ENCODE measurements at places on chromosomes 6 and 20. TPM values are rescaled to one million over a fixed set of nuclear protein-coding genes. Genes with fewer than 3 reads are reported as not detected.

The NHSL1 gene
- total RNA-seq = 13.3 TPM

DNA sequence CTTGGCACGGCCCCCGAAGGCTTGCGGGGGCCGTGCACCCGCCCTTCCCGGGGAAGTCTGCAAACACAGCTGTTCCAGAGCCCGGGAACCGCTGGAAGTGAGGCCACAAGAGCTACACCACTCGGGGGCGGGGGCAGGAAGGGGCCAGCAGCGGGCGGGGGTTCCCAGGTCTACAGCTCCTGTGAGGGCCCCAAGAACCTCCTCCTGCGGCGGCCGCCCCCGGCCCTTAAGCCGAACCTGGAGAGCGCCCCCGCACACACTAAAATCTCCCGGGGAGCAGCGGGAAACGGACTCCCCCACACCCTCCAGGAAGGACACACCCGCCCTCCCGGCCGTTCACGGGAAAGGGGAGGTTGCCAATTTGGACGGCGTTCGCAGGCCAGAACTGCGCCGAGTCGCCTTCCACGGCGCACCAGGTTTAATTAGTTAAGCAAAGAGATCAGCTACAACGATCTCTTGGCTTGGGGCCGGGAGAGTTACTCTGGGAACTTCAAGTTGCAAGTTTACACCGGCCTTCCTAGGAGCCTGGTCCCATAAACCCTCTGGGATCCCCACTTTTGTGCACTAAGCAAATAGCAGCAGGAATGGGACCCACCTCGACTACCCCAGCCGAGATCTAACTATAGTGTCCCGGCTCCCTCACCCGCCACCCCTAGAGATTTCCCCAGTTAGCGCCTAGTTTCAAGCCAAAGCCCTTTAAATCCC is 1.7 kb downstream of the JAG1 start:
- H3K27ac ChIP-seq = peak overlapping the region; percentile 100
- H3K27me3 ChIP-seq = no peaks in the 10 kb centered on the region
- DNase-seq = no peak
- peak overlapping the region; percentile 96 for H3K4me3 ChIP-seq
- peaks cover 10% of the 10 kb centered on the region for H3K36me3 ChIP-seq

DNA sequence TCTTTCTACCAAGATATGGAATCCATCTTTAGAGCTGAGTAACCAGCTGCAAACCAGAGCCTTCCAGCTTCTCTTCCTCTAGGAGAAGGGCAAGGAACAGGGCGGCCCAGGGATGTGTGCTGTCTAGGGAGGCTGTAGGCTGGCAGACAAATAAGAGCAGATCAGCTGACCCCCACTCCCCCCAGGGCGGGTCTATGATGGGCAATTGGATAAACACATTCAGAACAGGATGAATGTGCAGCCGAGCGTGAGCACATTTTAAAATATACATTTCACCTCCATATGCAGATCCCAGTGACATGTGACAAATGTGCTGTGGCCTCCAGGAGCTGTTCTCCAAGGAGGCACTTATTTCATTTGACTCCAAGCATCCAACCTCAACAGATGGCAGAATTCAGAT is 580.1 kb downstream of the PTPRT start:
- no peaks in the 10 kb centered on the region for H3K36me3 ChIP-seq
- H3K27me3 ChIP-seq = no peaks in the 10 kb centered on the region
- no peak overlapping the region for H3K4me3 ChIP-seq
- no peak overlapping the region for H3K27ac ChIP-seq
- no peak for DNase-seq

The SEMG1 gene
- not detected for total RNA-seq

The TTLL9 gene
- not detected for total RNA-seq

The SAMD3 gene
- 1.2 TPM for total RNA-seq

The CAGE1 gene
- total RNA-seq = not detected

- H3K4me1 ChIP-seq = peaks cover 10% of the 10 kb centered on the region
- H3K4me3 ChIP-seq = no peak overlapping the region
- H3K36me3 ChIP-seq = no peaks in the 10 kb centered on the region
- H3K27ac ChIP-seq = no peak overlapping the region
- no peaks in the 10 kb centered on the region for H3K27me3 ChIP-seq
Observed at GRCh38 chr20:63106108-63106764, 99.5 kb upstream of the BHLHE23 start.

DNA sequence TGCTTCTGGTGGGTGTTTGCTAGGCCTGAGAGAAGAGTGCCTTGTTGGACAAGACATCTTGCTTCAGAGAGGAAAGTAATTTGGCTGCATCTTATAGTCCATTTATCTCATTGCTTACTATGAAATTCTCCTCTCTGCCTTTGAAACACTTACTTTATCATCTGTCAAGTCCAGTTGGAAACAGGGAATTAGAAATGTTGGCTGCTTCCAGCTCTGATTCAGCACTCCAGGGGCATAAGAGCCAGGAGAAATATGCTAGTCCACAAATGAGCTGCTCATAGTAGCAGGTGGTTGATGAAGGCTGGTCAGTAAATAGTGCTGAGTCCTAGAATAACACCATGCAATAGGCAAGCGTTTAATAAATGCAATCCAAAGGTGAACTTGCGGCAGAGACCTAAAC is 227.1 kb downstream of the SLC35F1 start:
- no peak for DNase-seq
- H3K27ac ChIP-seq = no peak overlapping the region
- H3K27me3 ChIP-seq = no peaks in the 10 kb centered on the region
- no peak overlapping the region for H3K4me3 ChIP-seq
- no peaks in the 10 kb centered on the region for H3K4me1 ChIP-seq
- H3K36me3 ChIP-seq = no peaks in the 10 kb centered on the region

DNA sequence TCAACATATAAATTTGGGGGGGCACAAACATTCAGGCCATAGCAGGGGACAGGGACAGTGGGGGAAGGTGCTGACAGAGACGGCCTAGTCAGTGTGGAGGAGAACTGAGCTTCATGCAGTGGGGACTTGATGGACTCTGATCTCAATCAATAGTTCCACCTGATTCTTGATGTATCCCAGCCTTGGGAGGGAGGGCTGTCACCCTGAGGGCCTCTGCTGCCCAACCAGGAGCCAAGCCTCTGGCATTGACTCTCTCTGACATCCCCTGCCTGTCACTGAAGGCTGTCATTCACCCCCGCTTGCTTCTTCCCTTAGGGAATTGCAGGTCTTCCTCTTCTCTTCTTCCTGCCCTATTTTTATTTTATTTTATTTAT is 180.6 kb upstream of the TAB2 start:
- H3K27ac ChIP-seq = no peak overlapping the region
- no peaks in the 10 kb centered on the region for H3K27me3 ChIP-seq
- no peaks in the 10 kb centered on the region for H3K4me1 ChIP-seq
- H3K36me3 ChIP-seq = no peaks in the 10 kb centered on the region
- H3K4me3 ChIP-seq = no peak overlapping the region
- no peak for DNase-seq

DNA sequence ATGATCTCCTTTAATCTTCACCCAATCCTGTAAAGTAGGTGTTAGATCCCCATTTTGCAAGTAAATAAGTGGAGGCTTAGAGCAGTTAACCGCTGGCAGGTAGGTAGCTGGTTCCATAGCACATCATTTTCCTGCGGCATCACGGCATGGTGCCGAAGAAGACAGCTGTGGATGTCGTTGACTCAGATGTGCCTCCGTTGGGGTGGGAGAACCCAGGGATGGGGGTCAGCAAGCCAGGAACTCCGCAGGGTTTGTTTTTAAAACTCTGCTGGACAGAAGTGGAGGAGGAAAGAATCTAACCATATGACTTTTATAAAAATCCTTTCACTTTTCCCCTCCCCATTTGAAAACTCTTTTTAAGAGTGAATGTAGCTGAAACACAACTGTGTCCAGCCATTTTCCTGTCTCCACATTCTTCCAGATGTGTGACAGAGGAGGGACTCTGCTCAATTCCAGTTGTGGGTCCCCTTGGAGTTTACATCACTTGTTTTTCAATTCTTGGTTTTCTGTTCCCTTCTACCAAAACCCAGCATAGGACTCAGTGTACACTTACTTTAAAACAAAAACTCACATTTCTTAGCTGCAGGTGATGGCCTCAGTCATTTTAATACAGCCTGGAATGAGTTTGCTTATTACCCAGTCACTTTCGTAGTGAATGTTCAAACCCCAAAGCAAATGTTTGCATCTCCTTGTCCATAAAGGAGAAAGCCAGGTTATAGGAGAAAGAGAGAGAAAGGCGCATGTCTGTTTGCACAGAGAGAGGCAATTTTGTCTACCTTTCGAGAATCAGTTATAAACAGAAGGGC is 27.6 kb upstream of the PI16 start:
- H3K36me3 ChIP-seq = peaks cover 17% of the 10 kb centered on the region
- H3K27ac ChIP-seq = peak overlapping the region; percentile 41
- peaks cover 3% of the 10 kb centered on the region for H3K4me1 ChIP-seq
- no peak overlapping the region for H3K4me3 ChIP-seq
- H3K27me3 ChIP-seq = no peaks in the 10 kb centered on the region

GRCh38 chr6:152308306-152308705 is 328.9 kb downstream of the SYNE1 start:
- H3K36me3 ChIP-seq = peaks cover 42% of the 10 kb centered on the region
- no peak for DNase-seq
- H3K27me3 ChIP-seq = no peaks in the 10 kb centered on the region
- no peak overlapping the region for H3K27ac ChIP-seq
- no peak overlapping the region for H3K4me3 ChIP-seq
- H3K4me1 ChIP-seq = no peaks in the 10 kb centered on the region

DNA sequence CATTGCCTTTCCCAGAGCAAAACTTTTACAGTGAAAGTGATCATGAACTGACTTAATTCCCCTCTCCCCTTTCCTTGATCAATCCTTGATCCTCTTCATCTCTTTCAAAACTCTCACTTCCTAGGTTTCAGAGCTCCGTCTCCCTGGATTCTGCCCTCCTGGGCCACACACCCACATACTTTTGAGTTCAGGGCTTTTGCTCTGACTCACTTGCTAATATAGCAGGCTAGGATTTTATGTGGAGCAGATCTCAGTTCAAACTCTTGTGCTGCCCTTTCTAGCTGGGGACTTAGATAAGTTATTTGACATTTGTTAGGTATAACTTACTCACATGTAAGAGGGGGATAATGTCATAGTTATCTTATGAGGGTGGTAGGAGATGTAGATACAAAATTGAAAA is 109.1 kb upstream of the MLIP start:
- no peak overlapping the region for H3K4me3 ChIP-seq
- no peaks in the 10 kb centered on the region for H3K4me1 ChIP-seq
- no peaks in the 10 kb centered on the region for H3K36me3 ChIP-seq
- H3K27me3 ChIP-seq = no peaks in the 10 kb centered on the region
- H3K27ac ChIP-seq = no peak overlapping the region

GRCh38 chr20:57736738-57737347 is 27.0 kb upstream of the PMEPA1 start:
- H3K27me3 ChIP-seq = no peaks in the 10 kb centered on the region
- H3K4me3 ChIP-seq = no peak overlapping the region
- no peaks in the 10 kb centered on the region for H3K36me3 ChIP-seq
- H3K4me1 ChIP-seq = no peaks in the 10 kb centered on the region

The DNAH8 gene
- total RNA-seq = 0.14 TPM

DNA sequence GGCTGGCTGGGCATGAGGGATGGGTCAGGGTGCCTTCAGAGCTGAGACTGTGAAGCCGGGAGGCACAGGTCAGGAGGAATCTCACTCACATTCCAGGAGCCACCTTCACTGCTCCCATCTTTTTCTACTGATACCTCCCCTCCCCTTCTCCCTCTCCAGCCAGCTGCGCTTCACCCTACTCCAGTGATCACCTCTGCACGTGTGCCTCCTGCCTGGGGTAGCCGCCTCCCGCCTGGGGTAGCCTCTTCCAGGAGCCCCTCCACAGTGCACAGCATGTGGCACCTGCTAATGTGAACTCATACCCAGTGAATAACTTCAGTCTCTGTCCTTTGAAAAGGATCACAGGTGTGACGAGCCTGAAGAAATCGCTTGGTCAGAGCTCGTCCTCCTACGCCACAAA is 232.6 kb downstream of the TMEM242 start:
- DNase-seq = no peak
- H3K36me3 ChIP-seq = peaks cover 3% of the 10 kb centered on the region
- H3K27me3 ChIP-seq = no peaks in the 10 kb centered on the region
- no peak overlapping the region for H3K4me3 ChIP-seq

- H3K27me3 ChIP-seq = no peaks in the 10 kb centered on the region
- H3K4me1 ChIP-seq = peaks cover 25% of the 10 kb centered on the region
- no peak overlapping the region for H3K27ac ChIP-seq
- no peak overlapping the region for H3K4me3 ChIP-seq
Observed at GRCh38 chr6:37176268-37177076, 6.5 kb downstream of the PIM1 start.

The XKR7 gene
- not detected for total RNA-seq

DNA sequence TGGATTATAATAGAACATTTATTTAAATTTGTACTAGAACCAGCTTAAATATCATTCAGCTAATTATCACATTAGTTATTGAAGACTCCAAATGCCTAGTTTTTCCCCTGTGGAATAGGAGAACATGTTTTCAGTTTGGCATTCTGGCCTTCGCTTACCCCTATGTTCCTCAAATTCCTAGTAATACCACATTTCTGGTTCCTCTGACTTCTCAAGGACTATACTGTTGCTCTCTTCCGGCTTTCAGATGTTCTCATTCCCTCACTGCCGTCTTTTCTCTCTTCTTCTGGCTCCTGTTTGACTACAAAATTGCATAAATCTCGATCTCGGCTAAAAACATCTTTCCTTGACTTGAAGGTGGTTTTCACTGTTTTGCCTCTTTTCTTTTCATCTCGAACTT is 71.8 kb upstream of the KHDRBS2 start:
- no peak for DNase-seq
- no peaks in the 10 kb centered on the region for H3K4me1 ChIP-seq
- no peak overlapping the region for H3K27ac ChIP-seq
- no peaks in the 10 kb centered on the region for H3K27me3 ChIP-seq
- H3K36me3 ChIP-seq = no peaks in the 10 kb centered on the region

DNA sequence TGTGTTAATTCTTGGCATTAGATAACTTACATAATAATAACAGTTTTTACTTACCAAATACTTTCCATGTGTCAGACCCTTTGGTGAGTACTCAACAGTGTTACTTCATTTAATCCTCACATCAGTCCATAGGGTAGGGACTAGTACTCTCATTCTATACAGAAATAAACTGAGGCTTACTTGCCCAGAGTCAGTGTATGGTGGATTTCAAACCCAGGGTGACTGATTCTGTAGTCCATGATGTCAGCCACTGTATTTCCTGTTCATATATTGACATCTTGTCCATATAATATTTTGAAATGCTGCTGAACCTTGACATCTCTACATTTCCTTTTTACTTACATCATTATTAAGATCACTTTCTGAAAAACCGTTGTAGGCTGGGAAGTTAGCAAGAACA is 2.5 kb upstream of the PNLDC1 start:
- no peak overlapping the region for H3K27ac ChIP-seq
- DNase-seq = no peak
- peaks cover 9% of the 10 kb centered on the region for H3K4me1 ChIP-seq
- peaks cover 27% of the 10 kb centered on the region for H3K36me3 ChIP-seq

DNA sequence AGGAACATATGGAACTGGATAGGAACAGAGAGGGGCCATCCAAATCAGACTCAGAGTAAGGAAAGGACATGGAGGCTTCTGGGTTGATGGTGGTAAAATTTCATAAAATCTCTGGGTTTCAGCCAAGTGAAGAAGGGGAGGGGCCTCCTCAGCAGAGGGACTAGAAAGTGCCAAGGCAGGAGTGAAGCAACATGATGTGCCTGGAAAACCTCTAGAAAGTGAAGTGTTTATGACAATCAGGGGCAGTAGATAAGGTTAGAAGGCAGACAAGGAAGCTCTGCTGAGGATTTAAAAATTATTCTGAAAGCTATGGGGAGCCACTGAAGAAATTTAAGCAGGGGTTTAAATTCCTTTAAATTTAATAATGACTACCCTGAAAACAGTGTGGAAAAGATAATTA is 126.0 kb upstream of the TENT5A start:
- no peak overlapping the region for H3K4me3 ChIP-seq
- H3K27ac ChIP-seq = no peak overlapping the region
- no peaks in the 10 kb centered on the region for H3K27me3 ChIP-seq
- no peak for DNase-seq
- no peaks in the 10 kb centered on the region for H3K36me3 ChIP-seq
- H3K4me1 ChIP-seq = no peaks in the 10 kb centered on the region
